GM23338 (cell line): ENCODE measurements at places on chromosomes 11 and 22. TPM values are rescaled to one million over a fixed set of nuclear protein-coding genes. Genes with fewer than 3 reads are reported as not detected.

DNA sequence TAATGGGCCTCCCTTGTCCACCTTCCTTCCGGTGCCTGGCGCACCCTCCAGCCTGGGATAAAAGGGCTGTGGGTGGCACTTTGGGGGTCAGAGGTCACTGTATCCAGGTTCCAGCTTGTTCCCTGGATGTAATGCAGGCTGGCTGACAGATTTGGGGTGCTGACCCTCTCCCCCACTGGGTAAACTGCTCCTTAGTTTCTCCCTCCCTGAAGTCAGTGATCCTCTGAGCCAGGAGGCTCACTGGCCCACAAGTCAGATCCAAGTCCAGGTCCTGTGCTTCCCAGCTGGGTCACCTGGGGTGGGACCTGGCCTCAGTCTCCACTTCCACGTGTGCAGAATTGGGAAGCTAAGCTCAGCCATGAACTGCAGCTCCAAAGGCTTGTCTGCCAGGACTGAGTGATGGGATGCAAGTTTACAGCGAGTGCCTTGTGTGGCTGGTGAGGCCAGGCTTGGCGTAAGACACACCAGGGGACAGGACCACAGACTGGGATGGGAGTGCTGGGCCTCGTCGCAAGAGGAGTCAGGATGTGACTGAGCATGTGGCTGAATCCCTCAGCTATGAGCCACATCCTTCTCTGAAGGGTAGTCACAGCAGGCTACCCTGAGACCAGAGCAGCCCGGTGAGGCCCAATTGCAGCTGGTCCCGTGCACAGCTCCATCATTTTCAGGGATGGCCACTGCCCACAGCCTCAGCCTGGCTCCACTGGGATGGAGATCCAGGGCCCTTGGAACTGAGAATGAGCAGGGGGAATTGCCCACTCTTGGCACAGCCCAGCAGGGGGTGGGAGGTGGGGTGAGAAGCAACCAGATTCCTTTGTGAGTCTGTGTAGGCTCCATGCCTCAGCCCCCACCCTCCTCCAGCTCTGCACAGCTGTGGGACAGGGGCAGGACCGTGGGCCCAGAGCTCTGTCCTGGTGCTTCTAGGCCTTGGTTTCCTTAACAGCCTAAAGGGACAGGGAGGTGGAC lies 7.2 kb downstream of the SHISA8 start:
- peak; percentile 7 for DNase-seq

GRCh38 chr11:70597751-70598625 lies 199.7 kb downstream of the CTTN start:
- DNase-seq = no peak

DNA sequence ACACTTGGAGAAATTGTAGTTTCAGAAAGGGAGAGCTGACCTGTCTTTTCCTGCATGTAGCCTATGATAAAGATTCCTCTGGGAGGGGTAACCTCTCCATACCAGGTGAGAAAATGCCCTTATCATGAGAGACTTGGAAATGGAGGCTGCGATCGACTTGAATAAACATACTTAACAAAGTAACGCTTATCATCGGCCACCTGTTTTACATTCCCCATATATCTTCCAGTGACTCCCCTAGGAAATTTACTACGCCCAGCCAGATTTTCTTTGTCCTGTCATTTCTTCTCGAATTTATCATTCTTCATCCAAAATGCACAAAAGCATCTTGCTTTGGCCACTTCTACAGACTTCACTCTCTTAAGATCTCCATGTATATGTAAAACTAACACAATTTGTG lies 143.5 kb downstream of the CCDC81 start:
- no peak for DNase-seq

- no peak for DNase-seq
These were observed 96.9 kb downstream of the MTMR3 start for GRCh38 chr22:29979777-29980321.

DNA sequence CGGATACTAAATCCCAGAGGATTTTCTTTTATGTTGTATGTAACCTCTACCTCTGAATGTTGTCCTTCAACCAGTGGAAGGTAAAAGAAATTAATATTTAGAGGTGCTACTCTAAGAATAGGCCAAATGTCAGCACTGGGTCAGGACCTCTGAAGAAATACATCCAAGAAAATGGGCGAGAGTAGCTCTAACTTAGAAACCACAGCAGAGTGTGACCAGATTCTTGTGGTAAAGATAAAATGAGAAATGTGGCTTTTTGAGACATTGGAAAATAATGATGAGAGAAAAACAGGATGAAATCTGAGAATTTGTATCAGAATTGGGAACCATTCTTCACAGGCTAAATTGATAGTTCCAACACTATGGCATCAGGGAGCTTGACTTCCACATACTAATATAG lies 63.5 kb downstream of the CSTPP1 start:
- no peak for DNase-seq

- no peak for DNase-seq
These were observed 212.9 kb downstream of the CADM1 start for GRCh38 chr11:115291325-115291724.

GRCh38 chr11:40289370-40289769 lies 1170.1 kb downstream of the LRRC4C start:
- DNase-seq = peak; percentile 11

DNA sequence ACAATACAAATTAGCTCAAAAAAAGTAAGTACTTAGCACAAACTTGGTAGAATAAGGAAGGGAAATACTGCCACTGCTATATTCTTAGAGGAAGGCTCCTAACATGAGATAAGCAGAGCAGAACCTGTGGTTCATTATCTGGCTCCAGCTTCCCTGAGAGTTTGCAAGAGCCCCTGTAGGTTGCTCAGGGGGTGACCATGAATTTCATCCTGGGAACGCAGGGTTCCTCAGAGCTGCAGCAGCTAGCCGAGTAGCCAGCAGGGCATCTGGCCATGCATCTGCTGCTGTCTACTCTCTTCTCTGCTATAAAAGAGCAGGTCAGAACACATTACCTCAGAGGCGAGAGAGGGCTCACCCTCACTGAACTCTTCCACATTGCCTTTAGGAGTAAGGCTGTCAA lies 67.3 kb downstream of the TRPC6 start:
- peak; percentile 65 for DNase-seq

- no peak for DNase-seq
These were observed 146.5 kb downstream of the CCDC34 start for GRCh38 chr11:27216270-27217149.

GRCh38 chr11:84691830-84692229 lies 935.3 kb downstream of the DLG2 start:
- peak; percentile 92 for DNase-seq

DNA sequence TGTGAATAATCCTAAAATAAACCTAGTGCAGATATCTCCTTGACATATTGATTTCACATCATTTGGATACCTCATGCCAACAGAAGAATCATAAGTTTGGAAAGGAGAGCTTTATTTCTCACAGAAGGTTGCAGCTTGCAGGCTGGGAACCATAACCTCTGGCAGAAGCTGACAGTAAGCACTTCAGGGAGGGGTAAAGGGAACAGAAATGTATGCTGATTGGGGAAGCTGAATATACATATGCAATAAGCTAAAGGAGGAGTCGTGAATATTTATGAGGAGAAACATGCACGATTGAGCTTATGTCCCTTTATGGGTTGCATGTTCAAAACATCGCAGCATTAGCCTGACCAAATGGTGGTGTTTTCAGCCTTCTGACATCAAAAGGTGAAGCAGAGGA lies 814.5 kb downstream of the TBC1D22A start:
- DNase-seq = no peak

DNA sequence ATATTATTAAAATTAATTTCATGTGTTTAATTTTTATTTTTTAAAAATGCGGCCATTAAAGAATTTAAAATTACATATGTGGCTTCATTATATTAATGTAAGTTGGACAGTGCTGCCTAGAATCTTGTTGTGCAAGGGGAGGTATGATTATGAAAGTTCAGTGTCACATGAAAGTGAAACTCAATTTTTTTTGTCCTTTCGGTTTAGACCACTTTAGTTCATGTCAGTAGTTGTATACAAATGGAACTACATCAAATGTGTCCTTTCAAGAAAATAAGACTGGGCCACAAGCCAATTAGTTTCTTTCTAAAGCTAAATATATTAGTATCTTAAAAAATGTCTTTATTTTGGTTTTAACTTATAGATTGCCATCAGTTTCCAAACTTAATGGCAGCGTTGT lies 35.7 kb downstream of the TBCEL start:
- DNase-seq = no peak

DNA sequence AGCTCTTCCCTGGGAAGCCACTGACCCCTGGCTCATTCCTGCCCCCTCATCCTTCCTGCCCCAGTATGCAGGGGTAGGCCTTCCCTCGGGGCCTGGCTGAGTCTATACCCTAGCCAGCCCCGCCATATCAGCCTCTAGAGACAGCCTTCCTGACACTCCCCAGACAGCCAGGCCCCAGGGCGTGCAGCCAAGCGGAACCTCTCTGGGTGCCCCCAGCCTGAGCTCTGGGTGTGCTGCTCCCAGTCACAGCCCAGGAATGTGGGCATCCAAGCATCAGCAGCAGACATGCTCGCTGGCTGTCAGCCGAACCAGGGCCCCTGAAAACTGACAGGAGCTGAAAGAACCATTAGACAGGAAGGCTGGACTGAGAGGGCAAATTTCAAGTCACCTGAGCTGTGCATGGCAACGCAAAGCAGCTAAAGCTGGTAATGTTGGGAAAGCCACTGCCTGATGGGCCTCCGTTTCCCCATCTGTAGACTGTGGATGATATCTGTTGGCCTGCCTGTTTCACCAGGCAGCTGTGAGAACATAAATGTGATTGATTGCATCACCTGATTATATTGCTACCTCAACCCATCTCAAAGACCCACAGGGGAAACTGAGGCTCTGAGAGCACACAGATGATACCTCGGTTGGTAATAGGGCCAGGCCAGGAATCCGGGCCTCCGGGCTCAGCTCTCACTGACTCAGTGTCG lies 93.2 kb downstream of the LRRC32 start:
- DNase-seq = no peak

GRCh38 chr22:35258191-35258988 lies 1.1 kb downstream of the HMGXB4 start:
- DNase-seq = peak; percentile 75

DNA sequence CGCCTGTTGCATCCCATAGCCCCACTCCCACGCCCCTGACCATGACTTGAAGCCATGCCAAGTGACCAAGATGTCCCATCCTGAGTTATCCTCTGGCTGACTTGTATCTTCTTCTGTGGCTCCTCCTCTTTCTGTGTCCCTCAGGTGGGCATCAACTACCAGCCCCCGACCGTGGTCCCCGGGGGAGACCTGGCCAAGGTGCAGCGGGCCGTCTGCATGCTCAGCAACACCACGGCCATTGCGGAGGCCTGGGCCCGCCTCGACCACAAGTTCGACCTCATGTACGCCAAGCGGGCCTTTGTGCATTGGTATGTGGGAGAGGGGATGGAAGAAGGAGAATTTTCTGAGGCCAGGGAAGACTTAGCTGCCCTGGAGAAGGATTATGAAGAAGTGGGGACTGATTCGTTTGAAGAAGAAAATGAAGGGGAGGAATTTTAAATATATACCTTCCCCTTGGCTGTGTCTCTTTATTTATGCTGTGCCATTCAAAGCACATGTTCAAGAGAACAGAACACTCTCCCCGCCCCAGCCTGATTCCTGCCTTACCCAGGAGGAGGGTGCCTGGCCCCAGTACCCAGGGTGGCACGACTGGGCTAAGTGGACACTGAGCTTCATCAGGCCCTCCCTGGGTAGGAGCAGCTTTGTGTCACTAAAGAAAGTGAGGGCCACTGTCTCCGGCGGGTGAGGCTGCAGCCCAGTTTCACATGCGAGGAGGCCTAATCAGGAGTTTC lies 19.1 kb upstream of the USP18 start:
- no peak for DNase-seq

- no peak for DNase-seq
These were observed 15.4 kb downstream of the TCIRG1 start for GRCh38 chr11:68053981-68054812.

GRCh38 chr11:111549196-111549868 lies 8.8 kb downstream of the LAYN start:
- DNase-seq = no peak

DNA sequence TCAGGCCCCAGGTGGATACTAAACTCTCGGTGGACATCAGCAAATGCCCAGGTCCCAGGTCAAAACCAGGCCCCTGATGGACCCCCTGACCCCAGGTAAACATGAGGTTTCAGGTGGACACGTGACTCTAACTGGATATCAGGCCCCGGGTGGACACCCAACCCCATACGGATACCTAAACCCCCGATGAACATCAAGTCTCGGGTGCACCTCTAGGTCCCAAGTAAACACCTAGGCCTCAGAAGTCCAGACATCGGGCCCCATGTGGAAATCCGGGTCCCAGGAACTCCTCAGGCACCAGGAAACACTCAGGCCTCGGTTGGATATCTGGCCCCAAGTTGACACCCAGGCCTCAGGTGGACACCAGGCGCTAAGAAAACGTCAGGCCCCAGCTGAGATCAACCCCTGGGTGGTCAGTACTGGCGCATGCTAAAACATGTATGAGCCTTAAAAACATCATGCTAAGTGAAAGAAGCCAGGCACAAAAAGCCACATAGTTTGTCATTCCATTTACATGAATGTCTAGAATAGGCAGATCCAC lies 54.4 kb upstream of the SEPTIN5 start:
- DNase-seq = no peak

- DNase-seq = peak; percentile 51
These were observed 5.4 kb downstream of the CRY2 start for GRCh38 chr11:45852712-45853101.

- no peak for DNase-seq
These were observed 29.2 kb downstream of the SREBF2 start for GRCh38 chr22:41862160-41862529.

DNA sequence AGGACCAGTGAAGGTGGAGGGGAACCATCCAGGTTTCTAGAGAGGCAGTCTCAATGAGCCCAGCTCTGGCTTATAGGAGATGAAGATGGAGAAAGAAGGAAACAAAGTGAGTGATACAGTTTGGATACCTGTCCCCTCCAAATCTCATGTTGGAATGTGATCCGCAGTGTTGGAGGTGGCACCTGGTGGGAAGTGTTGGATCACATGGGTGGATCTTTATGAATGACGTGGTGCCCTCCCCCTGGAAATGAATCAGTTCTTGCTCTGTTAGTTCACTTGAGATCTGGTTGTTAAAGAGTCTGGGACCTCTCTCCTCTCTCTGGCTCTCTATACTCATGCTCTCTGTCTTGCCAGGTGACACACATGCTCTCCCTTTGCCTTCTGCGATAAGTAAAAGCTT lies 393.1 kb upstream of the NARS2 start:
- no peak for DNase-seq

Gene TNRC6B
- total RNA-seq = 41.4 and 46.9 TPM in 2 replicates

Gene CABP4
- 0.28 TPM in 1 of 2 replicates, not detected in the other for total RNA-seq

Gene GATD1
- 28.0 and 51.0 TPM in 2 replicates for total RNA-seq

Gene F2
- 0.21 TPM in 1 of 2 replicates, not detected in the other for total RNA-seq

Gene DTX4
- total RNA-seq = 13.8 and 14.7 TPM in 2 replicates

Gene MUC6
- not detected in 2 replicates for total RNA-seq

Gene OR6A2
- 0.97 and 1.7 TPM in 2 replicates for total RNA-seq

Gene POU2F3
- total RNA-seq = 0.45 and 1.1 TPM in 2 replicates

Gene BATF2
- 0.58 and 1.6 TPM in 2 replicates for total RNA-seq

Gene MRGPRD
- not detected in 2 replicates for total RNA-seq

Gene APOL4
- total RNA-seq = not detected in 2 replicates

Gene FGF3
- 1.2 TPM in 1 of 2 replicates, not detected in the other for total RNA-seq

Gene IRF7
- 13.8 and 17.3 TPM in 2 replicates for total RNA-seq

Gene OVCH2
- total RNA-seq = 0.31 and 0.42 TPM in 2 replicates

Gene KCNJ11
- 5.9 and 7.9 TPM in 2 replicates for total RNA-seq

Gene POLDIP3
- 49.0 and 54.3 TPM in 2 replicates for total RNA-seq

Gene ZP1
- total RNA-seq = not detected in 2 replicates

Gene LMNTD2
- total RNA-seq = 1.3 and 1.8 TPM in 2 replicates

Gene CCDC90B
- total RNA-seq = 55.1 and 79.1 TPM in 2 replicates
